ENCODE measurements at places on chromosomes 16 and 17.
A peak's percentile ranks its signal among the peaks of the same experiment; 100 is the strongest.

GRCh38 chr17:35184274-35184673 lies 9.9 kb downstream of the SLC35G3 start:
- DNase-seq = no peak

- no peak for DNase-seq
Measured at GRCh38 chr16:87143661-87144121, 173.5 kb downstream of the C16orf95 start.

DNA sequence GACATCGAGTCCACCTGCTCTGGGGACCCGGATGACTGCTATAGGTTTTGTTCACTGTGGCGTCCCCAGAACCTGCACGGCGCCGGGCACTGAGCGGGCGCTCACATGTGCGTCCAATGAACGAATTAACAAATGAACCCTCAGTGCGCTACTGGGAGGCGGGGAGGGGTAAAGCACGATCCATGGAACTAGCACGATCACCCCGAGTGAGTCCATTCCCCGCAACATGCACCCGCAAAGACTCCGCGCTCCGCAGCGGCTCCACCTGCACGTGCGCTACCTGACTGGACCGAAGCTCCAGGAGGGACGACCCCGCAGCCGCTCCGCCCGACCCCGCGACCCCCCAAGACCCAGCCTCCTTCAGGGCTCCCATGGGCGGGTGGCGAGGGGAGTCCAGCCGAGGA lies 491 bp downstream of the TRAP1 start:
- peak; percentile 21 for DNase-seq

DNA sequence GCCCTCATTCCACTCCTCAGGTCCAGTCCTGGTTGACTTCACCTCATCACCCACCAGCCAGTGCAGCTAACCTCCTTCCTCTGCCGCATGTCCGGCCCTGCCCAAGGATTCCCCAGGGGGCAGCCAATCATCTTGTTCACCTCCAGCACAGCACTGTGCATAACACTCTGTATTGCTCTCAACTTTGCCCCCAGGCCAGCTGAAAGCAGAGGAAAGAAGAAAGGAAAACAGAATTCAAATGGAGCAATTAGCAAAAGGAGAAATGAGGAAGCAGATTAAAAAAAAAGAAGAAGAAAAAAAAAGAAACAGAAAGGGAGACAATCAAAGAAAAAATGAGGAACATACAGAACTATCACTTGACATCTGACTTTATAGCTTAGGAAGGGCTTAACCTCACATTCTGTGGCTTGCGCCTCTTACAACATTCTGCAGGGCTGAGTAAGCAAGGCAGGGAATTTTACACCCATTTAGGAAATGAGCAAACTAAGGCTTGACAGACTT lies 26.1 kb downstream of the GAS7 start:
- no peak for DNase-seq

- no peak for DNase-seq
Measured at GRCh38 chr17:79785017-79785899, 7.3 kb downstream of the CBX2 start.

DNA sequence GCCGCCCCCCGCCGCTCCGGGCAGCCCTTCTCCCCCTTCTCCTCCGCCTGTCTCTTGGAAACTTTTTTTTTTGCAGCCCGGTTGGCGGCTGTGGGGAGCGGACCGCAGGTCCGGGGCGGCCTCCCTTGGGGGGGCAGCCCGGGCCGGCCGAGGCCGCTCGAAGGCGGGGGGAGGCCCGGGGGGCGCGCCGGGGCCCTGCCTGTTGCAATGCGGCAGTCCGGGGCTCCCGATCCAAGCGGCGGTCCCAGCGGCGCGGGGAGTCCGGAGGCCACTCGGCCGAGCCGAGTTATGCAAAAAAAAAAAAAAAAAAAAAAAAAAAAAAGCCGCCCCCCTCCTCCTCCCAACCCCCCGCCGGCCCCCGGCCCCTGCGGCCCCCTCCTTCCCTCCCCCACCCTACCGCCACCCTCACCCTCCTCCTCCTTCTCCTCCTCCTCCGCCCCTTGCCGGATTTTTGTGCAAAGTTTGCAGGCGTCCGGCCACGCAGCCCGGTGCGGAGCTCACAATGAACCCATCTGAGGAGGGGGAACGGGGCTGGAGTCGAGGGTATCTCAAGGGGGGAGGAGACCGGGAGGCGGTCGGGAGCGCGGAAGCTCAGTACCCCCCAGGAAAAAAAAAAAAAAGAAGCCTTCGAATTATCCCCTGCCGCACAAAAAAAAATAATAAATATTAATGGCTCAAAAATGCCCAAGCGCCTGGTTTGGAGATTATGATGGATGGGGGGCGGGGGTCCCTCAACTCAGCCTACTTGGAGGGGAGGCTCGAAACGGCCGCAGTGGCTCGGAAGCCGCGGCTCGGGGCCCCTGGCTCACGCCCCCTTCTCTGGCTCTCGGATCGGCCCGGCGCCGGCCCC lies at the start of gene ZNF423:
Gene ZNF423 (minus strand): TSS at position 291 of the 850 bp plus-strand sequence. CDS start 338 bp downstream, outside the sequence.
- DNase-seq = no peak

- DNase-seq = no peak
Measured at GRCh38 chr17:77502626-77503292, 362.0 kb downstream of the SEC14L1 start.

- DNase-seq = no peak
Measured at GRCh38 chr17:27457731-27458523, 1.7 kb downstream of the KSR1 start.

DNA sequence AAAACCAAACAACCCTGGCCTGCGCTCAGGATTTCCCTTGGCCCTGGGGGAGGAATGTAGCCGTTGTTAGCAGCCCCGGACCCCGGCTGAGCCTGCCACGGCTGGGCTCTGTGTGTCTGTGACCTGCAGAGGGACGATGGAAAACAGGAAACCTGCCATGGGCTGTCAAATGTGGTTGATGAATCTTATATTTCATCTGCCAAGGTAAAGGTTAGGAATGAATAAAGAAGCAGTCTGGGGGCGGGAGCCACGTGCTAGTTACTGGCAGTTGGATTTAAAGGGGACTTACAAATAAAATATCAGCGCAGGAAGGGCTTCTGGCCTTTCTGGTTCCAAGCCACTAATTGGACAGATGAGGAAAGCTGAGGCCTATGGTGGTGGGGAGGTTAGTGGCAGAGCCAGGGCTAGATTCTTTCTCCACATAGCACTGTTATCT lies at the start of gene KRT23:
Gene KRT23 (minus strand): TSS at position 263 of the 436 bp plus-strand sequence. CDS start 1,043 bp downstream, outside the sequence.
- DNase-seq = no peak

GRCh38 chr17:74757931-74758847 lies 9.8 kb downstream of the NHERF1 start:
- DNase-seq = no peak
